Keratinocyte (primary cell): ENCODE measurements at places on chromosomes 16 and 17.

DNA sequence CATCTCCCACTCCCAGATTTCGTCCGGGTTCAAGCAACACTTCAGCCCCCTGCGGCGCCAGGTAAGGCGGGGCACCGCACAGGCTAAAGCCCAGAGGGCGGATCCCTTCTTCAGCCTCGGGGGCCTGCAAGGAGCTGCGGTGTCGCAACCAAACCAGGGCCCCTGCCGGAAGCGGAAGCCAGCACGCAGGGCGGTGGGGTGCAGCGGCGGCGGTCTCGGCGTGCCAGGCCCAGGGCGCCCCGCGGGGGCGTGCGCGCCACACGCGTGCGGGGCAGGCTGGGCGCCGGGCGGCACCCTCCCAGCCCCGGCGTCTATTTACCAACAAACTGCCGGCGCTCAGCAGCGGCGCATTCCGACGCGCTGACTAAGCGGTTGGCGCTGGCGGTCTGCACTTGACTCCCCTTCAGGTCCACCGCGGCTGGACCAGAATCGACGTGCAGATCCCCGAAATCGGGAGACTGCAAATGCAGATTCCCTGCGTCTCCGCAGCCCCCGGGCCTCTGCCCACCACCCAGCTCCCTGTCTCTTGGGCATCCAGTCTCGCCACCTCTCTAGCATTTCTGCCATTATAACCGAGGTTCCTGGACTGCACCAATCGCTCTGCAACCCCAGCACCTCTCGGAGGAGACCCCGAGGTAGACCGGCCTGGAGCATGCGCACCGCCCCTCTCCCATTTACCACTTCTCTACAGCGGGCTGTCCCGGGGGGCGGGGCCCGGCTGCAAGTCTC is 421 bp upstream of the DLX4 start:
- DNase-seq, result no peak

DNA sequence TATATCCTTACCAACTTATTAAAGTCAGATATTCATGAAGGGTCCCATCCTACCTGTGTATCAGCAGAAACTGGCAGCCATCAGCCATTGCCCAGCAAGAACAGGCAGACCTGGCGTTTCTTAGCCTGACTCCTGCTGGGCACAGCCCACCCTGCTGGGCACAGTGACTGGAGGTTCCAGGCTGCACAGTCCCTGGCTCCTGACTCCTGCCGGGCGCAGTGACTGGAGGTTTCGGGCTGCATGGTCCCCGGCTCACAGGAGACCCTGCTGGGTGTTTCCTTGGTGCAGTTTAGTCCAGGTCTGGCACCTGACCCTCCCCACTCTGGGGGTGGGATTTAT is 6.7 kb downstream of the TIMM22 start:
- no peak for DNase-seq

GRCh38 chr17:36545077-36545464 is 352 bp downstream of the GGNBP2 start:
- DNase-seq, result no peak

- DNase-seq, result no peak
These were observed 2.9 kb downstream of the ABI3 start for GRCh38 chr17:49213399-49213798.

DNA sequence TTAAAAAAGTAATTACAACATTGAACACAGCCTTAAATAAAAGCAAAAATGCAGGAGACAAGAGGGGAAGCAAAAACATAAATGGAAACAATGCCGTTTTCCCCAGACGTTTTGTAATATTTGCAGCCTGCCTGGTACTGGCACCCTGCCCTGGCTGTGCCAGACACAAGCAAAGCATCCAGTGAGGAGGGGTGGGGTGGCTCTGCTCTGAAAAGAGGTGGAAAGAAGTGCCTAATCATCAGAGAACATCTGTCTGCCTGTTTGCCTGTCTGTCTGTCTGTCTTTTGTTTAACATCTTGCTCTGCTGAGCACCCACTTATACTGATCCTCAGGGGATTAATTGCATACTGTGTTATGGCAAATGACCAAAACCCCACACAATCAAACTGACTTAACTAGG is 62.7 kb downstream of the C16orf82 start:
- no peak for DNase-seq

DNA sequence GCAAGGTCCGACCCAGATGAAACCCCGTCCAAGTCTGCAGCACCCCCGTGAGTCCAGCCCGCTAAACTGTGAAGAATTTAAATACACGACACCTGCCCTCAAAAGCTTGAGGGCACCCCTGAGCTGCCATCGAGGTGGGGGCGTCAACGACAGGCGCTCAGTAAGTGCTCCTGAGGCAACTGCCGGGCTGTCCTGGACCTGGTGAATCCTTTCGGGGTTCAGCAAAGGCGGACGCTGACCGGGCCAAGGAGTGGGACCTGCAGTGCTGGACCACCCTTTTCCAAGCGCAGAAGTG is 512 bp upstream of the ENDOV start:
- no peak for DNase-seq

DNA sequence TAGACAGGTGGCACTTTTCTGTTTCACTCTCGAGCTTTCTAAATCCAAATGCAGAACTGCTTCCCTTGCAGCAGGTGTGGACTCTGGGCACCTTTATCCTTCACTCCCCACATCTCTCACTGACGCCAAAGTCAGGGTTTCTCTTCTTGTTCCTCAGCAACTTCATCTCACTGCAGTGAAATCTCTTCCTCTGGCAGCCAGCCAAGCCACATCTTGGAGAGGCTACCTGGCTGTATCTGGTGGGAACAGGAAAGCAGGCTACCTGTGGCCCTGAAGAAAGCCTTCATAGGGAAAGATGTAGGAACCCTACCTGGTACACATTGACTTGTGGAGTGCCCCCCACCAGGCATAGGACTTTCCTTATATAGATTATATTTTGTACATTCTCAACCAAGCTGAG is 159.1 kb downstream of the UTP18 start:
- no peak for DNase-seq

GRCh38 chr17:50533185-50533584 is 650 bp downstream of the EPN3 start:
- DNase-seq, result no peak

GRCh38 chr17:11935734-11936406 is 61.4 kb downstream of the ZNF18 start:
- DNase-seq, result peak; percentile 42

GRCh38 chr17:40022961-40023541 is 7.8 kb downstream of the CSF3 start:
- no peak for DNase-seq

- DNase-seq, result no peak
These were observed 14.8 kb downstream of the MYLK3 start for GRCh38 chr16:46733319-46733830.

DNA sequence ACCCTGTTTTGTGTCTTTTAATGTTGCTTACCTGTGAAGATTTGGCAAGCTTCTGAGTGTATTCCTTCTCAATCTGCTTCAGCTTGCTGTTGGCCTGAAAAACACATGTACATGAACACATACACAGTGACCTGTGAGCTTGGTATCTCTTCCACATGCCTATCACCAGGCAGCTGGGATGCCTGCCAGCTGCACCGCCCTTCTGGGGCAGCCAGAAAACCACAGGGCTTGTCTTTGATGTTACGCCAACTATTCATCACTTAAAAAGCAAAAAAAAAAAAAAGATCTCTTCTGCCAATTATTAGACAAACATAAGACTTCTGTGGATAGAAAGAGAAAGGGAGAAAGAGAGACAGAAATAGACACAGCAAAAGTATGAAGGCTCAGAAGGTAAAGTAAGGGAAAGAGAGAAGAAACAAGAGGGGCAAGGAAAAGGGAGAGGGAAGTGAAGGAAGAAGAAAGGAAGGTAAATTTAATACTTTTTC is 189.2 kb upstream of the AXIN2 start:
- peak; percentile 54 for DNase-seq

GRCh38 chr16:1678500-1679098 is 520 bp downstream of the JPT2 start:
- DNase-seq, result no peak

- peak; percentile 75 for DNase-seq
These were observed 61.1 kb upstream of the CIBAR2 start for GRCh38 chr16:85173146-85173980.

GRCh38 chr16:2384426-2384825 is 43.9 kb upstream of the ABCA3 start:
- no peak for DNase-seq

GRCh38 chr17:73622381-73622780 is 21.9 kb downstream of the SDK2 start:
- no peak for DNase-seq

GRCh38 chr16:9081158-9081557 is 10.3 kb upstream of the HAPSTR1 start:
- no peak for DNase-seq

GRCh38 chr16:29653471-29653870 is 9.6 kb upstream of the SPN start:
- no peak for DNase-seq

GRCh38 chr16:55853114-55853513 is 20.2 kb upstream of the CES1 start:
- no peak for DNase-seq
